ENCODE measurements at places on chromosomes 1 and 21.

GRCh38 chr1:85898861-85899260 lies 190.6 kb upstream of the ZNHIT6 start:
- DNase-seq = no peak

GRCh38 chr1:20726932-20727745 lies 5.4 kb downstream of the SH2D5 start:
- DNase-seq = no peak

GRCh38 chr1:111565079-111565478 lies 54.5 kb upstream of the RAP1A start:
- no peak for DNase-seq

- DNase-seq = no peak
These were observed 12.3 kb downstream of the NES start for GRCh38 chr1:156664767-156665411.

GRCh38 chr1:100736746-100737145 lies 17.2 kb downstream of the VCAM1 start:
- no peak for DNase-seq

- DNase-seq = no peak
These were observed 434.5 kb downstream of the KIF26B start for GRCh38 chr1:245589316-245589715.
